ENCODE measurements at places on chromosomes 5 and 9. TPM values are rescaled to one million over a fixed set of nuclear protein-coding genes. Genes with fewer than 3 reads are reported as not detected.

MYMK gene
- total RNA-seq = not detected

ABO gene
- not detected for total RNA-seq

ITGA2 gene
- 0.66 TPM for total RNA-seq

PCDHGB4 gene
- total RNA-seq = 0.82 TPM

FBP2 gene
- not detected for total RNA-seq

PCDHAC1 gene
- 12.4 TPM for total RNA-seq

SLC6A19 gene
- total RNA-seq = not detected

SLC34A1 gene
- total RNA-seq = 0.94 TPM

IRGM gene
- total RNA-seq = 0.73 TPM

BAAT gene
- 0.46 TPM for total RNA-seq

CTSV gene
- total RNA-seq = 5.6 TPM

GZMA gene
- total RNA-seq = not detected

QSOX2 gene
- total RNA-seq = 15.5 TPM

CNTNAP3 gene
- 47.8 TPM for total RNA-seq

PTPDC1 gene
- total RNA-seq = 15.0 TPM

OR1N2 gene
- not detected for total RNA-seq

MEIKIN gene
- not detected for total RNA-seq

ANXA2R gene
- 0.11 TPM for total RNA-seq

RACK1 gene
- total RNA-seq = 2,742 TPM

LVRN gene
- 0.25 TPM for total RNA-seq

ZMAT2 gene
- total RNA-seq = 81.4 TPM

REEP2 gene
- total RNA-seq = 1.2 TPM

CDH6 gene
- total RNA-seq = 27.7 TPM

SEMA6A gene
- 22.7 TPM for total RNA-seq

PCDHA11 gene
- total RNA-seq = 0.31 TPM

GPX3 gene
- 5.8 TPM for total RNA-seq

GPX8 gene
- 11.0 TPM for total RNA-seq

DMRT3 gene
- total RNA-seq = 4.5 TPM

IL9 gene
- not detected for total RNA-seq

LMX1B gene
- total RNA-seq = not detected

GABRA6 gene
- total RNA-seq = 0.49 TPM

ANGPTL2 gene
- 10.9 TPM for total RNA-seq

FGFR4 gene
- 3.2 TPM for total RNA-seq

CCL27 gene
- not detected for total RNA-seq

EEIG1 gene
- 29.8 TPM for total RNA-seq

FOXI1 gene
- total RNA-seq = 0.14 TPM

KCNIP1 gene
- 14.6 TPM for total RNA-seq

MRPS2 gene
- 39.8 TPM for total RNA-seq

CORO2A gene
- total RNA-seq = 2.8 TPM

ATP10B gene
- 0.19 TPM for total RNA-seq

ANKRD34B gene
- total RNA-seq = 0.10 TPM

FAM120A gene
- total RNA-seq = 21.6 TPM

KLF4 gene
- 0.68 TPM for total RNA-seq

SLC6A18 gene
- total RNA-seq = not detected

ALDOB gene
- total RNA-seq = 0.50 TPM

BTNL8 gene
- 0.81 TPM for total RNA-seq

FRMD3 gene
- 2.9 TPM for total RNA-seq

KIF12 gene
- total RNA-seq = 1.5 TPM

PCDHA7 gene
- total RNA-seq = 0.45 TPM

FGF1 gene
- 79.3 TPM for total RNA-seq

WDR38 gene
- 1.0 TPM for total RNA-seq

SPATA31E1 gene
- total RNA-seq = 0.29 TPM

FOXD4 gene
- 0.31 TPM for total RNA-seq

SHC3 gene
- total RNA-seq = 6.2 TPM

Measured in motor neuron (in vitro differentiated cells).